NCI-H524 treated with DMSO at 0.1 percent for 48 hours (cell line): ENCODE measurements at places on chromosomes 4 and X.

DNA sequence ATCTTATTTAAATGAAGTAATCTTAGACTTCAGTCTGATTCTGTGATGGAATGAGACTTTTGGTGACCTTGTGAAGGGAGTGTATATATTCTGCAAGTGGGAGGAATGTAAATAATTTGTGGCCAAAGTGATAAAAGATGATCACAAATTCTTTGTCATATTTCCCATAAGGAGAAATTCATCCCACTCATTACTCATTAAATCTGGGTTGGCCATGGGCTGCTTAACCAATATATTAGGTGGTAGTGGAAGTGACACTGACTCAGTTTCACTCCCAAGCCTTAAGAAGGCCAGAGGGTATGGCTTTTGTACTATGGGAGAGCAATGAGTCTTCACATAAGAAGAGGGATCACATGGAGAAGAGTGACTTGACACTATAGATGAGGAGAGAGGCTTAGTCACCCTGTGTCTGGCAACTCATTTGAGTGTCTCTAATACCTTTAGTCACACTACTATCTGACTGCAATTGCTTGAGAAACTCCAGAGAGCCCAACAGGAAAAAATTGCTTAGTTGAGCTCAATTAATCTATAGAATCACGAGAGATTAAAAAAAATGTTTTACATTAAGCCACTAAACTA is 408.2 kb upstream of the PITX2 start:
- no peak for DNase-seq

DNA sequence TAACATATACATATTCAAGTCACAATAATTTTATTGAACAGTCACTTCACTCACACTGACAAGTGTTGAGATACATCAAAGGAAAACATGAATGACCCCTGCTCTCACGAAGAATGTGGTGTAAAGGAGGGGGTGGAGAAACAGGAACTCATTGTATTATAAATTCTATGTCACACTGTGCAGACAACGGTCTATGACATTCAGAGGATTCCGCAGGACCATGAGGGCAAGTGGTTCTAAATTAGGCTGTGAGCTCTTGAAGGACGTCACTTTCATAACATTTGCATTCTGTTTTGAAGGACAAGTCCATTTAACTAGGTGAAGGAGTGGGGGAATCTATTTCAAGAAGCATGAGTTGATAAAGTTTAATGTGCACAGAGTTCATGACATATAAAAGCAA is 415.2 kb upstream of the HS3ST1 start:
- DNase-seq: no peak

DNA sequence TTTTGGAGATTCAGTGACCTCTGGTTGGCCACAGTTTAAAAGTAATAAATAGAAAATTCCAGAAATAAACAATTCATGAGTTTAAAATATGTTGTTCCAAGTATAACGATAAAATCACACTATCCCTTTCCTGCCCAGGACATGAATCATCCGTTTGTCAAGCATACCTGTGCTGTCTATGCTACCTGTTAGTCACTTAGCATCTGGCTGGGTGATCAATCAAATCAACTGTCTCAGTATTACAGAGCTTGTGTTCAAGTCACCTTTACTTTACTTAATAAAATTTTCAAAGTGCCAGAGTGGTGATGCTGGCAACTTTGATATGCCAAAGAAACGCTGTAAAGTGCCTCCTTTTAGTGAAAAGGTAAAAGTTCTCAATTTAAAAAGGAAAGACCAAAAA is 979.5 kb upstream of the NDST4 start:
- no peak for DNase-seq

- DNase-seq: no peak
Measured at GRCh38 chrX:39492497-39493162, 605.1 kb downstream of the BCOR start.

GRCh38 chr4:124713185-124713592 is 657 bp upstream of the ANKRD50 start:
- peak; percentile 21 for DNase-seq

- DNase-seq: no peak
Measured at GRCh38 chr4:1416948-1417260, 10.7 kb upstream of the NKX1-1 start.

DNA sequence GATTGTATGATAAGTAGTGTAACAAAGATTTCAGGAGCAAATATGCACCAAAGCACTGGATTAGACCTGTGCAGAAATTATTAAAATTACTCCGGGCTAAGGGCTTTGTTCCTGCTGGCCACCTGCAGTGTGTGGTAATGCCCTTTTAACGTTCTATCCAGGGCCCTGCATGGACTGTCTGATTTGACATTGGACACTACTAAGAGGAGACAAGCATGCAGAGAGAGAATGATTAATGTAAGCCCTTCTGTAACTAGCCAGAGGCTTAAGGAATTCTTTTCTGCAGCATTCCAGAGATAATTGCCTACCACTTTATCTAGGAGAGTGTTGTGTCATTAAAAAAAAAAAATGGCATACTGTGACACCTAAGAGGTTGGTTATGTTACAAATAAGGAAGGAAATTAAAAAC is 117.0 kb downstream of the PCDH7 start:
- no peak for DNase-seq

DNA sequence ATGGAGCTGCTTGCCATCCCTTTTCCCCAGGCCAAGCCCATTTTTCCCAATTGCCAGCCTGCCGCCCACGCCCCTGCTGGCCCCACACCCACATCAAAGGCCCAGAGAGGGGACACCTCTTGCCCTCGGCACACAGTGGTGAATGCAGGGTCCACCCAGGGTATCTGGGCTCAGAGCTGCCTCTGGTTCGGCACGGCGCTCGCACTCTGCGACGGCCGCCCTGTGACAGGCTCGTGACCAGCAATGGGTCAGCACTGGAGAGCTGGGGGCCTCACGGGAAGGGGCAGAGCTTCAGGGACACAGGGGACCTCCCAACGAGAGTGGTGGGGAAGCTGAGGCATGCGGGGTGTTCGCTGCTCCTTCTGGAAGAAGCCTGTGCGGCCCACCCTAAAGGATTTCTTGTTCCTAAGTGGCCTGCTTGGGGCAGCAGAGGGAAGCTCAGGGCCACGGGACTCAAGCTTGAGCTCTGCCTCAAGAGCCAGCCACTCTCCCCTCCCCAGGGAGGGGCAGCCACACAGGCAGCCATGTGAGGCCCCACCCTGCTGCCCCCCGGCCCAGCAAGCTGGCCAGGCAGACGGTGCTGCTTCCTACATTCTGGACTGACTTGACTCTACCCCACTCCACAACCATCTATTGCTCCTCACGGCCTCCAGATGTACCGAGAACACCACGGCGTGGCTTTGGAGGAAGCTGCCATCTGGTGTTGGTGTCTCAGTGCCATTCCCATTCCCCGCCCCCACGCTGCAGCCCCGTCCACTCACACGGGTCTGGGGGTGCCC is 73.7 kb downstream of the ABLIM2 start:
- peak; percentile 57 for DNase-seq
